ENCODE measurements at places on chromosomes 5 and 9. TPM values are rescaled to one million over a fixed set of nuclear protein-coding genes. Genes with fewer than 3 reads are reported as not detected.

GRCh38 chr5:151414536-151414935, 32.9 kb upstream of the SLC36A1 start:
- H3K4me3 ChIP-seq = no peak overlapping the region
- H3K36me3 ChIP-seq = peaks cover 30% of the 10 kb centered on the region
- no peak overlapping the region for H3K27ac ChIP-seq
- DNase-seq = no peak

DNA sequence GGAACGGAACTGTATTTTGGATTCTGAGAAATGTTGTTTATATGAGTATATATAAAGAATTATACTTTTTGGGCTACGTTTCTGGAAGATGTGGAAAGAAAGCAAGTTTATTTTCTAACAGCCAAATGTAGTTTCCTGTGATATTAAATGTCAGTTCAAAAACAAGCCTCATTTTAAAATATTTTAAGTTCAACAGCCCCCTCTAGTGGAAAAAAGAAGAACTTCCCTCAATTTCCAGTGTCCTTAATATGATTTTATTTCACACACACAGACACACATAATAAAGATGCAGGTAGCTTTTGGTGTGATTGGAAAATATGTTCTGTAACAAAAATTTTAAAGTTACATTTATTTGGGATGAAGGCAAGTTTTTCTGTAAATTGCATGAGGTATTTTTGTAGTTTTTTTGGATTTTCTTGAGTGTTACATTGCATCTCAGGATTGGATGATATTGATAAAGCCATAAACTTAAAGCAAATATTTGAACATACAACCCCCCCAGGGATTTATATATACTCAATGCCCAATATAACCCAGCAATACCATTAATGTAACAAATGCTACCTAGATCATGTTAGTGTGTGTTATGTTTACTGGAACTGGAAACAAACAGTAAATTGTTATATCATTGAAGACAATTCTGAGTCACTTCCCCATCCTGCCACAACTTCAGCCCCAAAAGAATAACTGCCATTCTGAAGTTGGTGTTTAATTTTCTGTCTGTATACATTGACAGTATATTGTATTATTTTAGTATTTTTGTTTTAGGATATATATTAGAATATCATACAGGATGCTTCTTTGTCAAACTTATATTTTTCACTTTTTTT, 54.0 kb downstream of the CCDC171 start:
- H3K4me1 ChIP-seq = no peaks in the 10 kb centered on the region
- no peak overlapping the region for H3K27ac ChIP-seq
- H3K4me3 ChIP-seq = no peak overlapping the region
- H3K27me3 ChIP-seq = peaks cover 2% of the 10 kb centered on the region
- no peak for DNase-seq

GRCh38 chr9:98107926-98108325, 11.1 kb downstream of the TRIM14 start:
- H3K4me1 ChIP-seq = no peaks in the 10 kb centered on the region
- H3K27me3 ChIP-seq = no peaks in the 10 kb centered on the region
- H3K4me3 ChIP-seq = no peak overlapping the region
- no peak for DNase-seq

DNA sequence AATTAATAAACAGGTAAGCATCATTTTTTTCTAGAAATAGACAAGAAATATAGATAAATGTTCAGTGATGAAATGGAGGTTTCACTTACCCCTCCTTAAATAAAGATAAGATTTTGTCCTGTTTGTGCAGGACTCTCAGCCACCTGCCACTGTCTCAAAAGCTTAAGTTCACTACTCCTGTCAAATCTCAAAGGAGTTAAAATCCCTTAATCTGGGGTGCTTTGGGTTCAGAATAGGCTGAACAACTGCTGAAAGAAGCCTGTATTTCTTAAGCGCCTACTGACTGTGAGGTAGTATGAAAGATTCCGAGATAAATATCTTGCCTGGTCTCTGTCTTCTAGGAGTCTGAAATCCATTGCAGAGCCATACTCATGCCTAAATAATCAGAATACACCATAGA, 3.7 kb upstream of the BRINP1 start:
- H3K4me3 ChIP-seq = no peak overlapping the region
- no peaks in the 10 kb centered on the region for H3K36me3 ChIP-seq
- no peak for DNase-seq
- H3K27me3 ChIP-seq = peaks cover 8% of the 10 kb centered on the region

DNA sequence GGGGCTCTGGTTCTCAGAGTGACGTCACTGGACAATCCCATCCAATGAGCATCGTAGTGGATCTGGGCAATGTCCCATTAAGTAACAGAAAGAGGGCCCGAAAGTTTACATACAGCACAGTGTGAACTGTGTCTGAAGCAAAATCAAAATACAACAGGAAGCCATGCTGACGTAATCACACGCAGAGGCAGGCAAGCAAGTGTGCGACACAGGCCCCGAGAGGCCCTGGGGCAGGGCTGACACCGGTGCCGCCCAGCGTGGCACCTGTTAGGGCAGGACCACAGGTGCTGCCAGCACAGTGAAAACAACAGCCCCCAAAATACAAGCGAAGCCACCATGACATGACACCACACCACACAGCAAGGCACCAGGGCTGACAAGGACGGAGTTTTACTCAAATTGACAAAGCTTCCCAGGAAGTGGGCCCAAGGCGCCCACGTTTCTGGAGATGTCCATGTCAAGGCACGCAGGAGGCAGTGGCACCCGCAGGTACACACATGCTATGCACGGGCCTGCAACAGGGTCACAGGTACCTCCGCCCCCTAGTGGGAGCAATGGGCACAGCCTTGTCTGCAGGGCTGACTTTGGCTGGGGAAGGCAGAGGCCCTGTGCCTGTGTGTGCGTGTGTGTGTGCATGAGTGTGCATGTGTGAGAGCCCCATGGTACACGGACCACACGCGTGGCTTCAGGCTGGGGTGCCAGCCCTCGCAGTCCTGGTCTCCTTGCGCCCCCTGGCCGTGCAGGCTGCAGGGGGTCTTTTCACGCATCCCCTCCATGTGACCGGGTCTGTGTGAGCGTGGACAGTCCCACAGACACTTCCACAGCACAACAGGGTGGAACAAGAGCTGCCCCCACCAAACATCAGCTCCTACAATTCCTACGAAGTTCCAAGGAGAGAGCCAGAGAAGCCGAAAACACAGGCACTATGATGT, 19.6 kb downstream of the QSOX2 start:
- peak; percentile 81 for DNase-seq
- peaks cover 22% of the 10 kb centered on the region for H3K4me1 ChIP-seq
- H3K27ac ChIP-seq = no peak overlapping the region
- H3K36me3 ChIP-seq = peaks cover 5% of the 10 kb centered on the region
- H3K27me3 ChIP-seq = peaks cover 2% of the 10 kb centered on the region
- no peak overlapping the region for H3K4me3 ChIP-seq

GRCh38 chr9:110110154-110110553, 97.8 kb downstream of the C9orf152 start:
- H3K36me3 ChIP-seq = no peaks in the 10 kb centered on the region
- no peak overlapping the region for H3K4me3 ChIP-seq
- H3K4me1 ChIP-seq = peaks cover 57% of the 10 kb centered on the region
- no peak for DNase-seq

DNA sequence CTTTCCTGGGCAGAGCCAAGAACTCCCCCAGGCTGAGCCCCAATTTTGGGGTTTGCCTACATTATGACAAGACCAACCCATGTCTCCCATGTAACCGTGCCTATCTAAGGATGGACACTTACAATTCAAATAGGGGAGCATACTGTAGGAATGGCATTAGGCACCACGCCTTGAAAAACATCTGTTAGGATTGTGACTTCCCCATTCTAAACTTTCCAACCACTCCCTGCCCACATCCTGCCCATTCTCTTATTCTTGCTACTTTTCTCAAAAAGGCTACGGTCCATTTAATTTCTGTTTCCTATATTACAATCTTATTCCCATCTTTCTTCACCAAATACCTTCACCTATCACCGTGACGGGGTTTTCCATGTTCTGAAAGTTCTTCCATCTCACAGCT, 99.2 kb downstream of the LPAR1 start:
- no peaks in the 10 kb centered on the region for H3K4me1 ChIP-seq
- H3K27ac ChIP-seq = no peak overlapping the region
- H3K36me3 ChIP-seq = no peaks in the 10 kb centered on the region
- H3K4me3 ChIP-seq = no peak overlapping the region
- DNase-seq = no peak

Gene IL7R
- total RNA-seq = not detected

Gene GNA14
- 0.32 TPM for total RNA-seq
